ENCODE measurements at places on chromosomes 2 and 18.

GRCh38 chr2:176516051-176516602, 246.9 kb downstream of the MTX2 start:
- no peak for DNase-seq

- no peak for DNase-seq
These were observed 88.5 kb downstream of the SOCS6 start for GRCh38 chr18:70377317-70377799.

GRCh38 chr2:73072129-73072395, 550 bp upstream of the SFXN5 start:
- DNase-seq, result no peak

DNA sequence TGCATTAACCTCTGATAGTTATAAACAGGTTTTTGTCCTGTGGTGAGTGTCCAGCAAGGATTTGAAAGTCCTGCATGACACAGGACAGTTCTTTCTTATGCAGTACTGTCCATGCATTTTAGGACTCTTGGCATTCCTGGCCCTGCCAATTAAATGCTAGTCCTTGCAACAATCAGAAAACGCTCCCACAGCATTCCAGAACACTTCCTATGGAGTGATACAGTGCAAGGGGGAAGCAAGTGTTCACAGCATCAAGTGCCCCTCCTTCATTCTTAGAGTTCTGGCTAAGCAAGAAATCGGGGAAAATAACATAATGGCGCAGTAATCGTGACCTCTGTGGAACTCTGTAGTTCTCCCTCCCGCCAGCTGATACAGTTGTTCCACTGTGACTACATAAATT, 62.9 kb downstream of the ARHGAP28 start:
- no peak for DNase-seq

Data from HT1080 (cell line).